ENCODE measurements at places on chromosomes 6 and 20. TPM values are rescaled to one million over a fixed set of nuclear protein-coding genes. Genes with fewer than 3 reads are reported as not detected.
A peak's percentile ranks its signal among the peaks of the same experiment; 100 is the strongest.

The EPB41L1 gene
- total RNA-seq = 9.7 TPM

The GMNN gene
- total RNA-seq = 8.7 TPM

The SIRPB1 gene
- total RNA-seq = not detected

The CTSZ gene
- total RNA-seq = 68.7 TPM

The TMEM14B gene
- 56.5 TPM for total RNA-seq

The TAAR9 gene
- not detected for total RNA-seq

The PI16 gene
- total RNA-seq = 5.2 TPM

DNA sequence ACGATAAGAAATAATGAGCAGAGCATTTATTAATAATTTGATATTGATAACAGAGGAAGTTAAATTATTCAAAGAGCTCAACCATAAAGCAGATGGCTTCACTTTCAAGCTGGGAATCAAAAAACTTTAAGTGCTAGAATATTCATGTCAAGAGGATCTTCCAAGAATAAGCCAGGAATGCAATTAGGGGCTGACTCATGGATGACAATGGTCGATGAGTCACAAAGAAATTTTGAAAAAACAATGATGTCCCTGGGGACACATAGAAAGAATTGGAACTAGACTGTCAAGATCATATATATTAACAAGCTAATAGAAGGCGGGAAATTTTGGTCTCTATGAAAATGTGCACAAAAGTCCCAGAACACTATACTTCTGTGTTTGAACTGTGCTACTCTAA lies 304.1 kb downstream of the LAMA2 start:
- DNase-seq = no peak

DNA sequence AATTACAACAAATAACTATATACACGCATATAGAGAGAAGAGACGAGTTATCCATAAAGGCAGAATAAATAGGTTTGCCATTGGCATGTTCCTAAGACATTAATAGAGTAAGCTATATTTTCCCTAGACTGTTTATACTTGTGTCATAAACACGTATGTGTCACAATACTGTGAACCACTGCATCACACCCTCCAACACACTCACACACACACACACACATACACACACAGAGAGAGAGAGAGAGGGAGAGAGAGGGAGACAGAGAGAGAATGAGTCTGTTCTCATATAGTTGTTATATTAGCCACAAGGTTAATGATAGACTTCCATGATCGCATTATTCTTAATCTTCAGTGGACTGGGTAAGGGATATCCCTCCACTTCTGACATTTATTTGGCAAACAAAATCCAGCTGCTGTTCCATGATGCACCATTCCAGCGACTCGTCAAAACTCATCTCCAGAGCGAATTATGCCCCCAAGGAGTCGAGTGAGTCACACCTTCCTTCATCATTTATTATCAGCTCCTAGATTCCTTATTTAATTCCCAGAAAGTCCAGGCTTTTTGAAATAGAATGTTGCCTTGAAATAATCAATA lies 82.8 kb upstream of the HIVEP1 start:
- no peak for DNase-seq

GRCh38 chr6:30163918-30164654 lies 740 bp downstream of the TRIM15 start:
- no peak for DNase-seq

GRCh38 chr6:166008441-166009369 lies 158.9 kb downstream of the TBXT start:
- peak; percentile 42 for DNase-seq

GRCh38 chr6:136989571-136990241 lies 55.1 kb downstream of the IL20RA start:
- DNase-seq = peak; percentile 46

GRCh38 chr6:149108038-149108748 lies 209.3 kb upstream of the TAB2 start:
- DNase-seq = no peak

DNA sequence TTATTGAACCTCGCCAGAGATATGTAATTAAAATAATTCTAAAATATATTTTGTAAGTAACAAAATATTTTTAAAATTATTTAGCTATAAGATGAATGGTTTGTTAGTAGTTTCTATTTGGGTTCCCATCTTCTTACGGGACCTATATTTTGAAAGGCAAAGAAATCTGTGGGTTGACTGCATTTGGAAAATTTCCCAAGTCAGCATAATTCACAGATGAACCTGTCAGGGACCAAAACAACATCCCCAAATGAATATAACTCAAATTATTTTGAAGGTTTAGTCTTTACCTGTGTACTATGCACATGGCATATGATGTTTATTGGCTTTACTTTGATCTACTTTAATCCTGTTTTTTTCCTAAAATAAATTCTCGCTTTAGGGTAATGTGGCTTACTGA lies 607.4 kb upstream of the JAG1 start:
- DNase-seq = no peak

- no peak for DNase-seq
These were observed 19.0 kb upstream of the STXBP5 start for GRCh38 chr6:147185216-147185615.

DNA sequence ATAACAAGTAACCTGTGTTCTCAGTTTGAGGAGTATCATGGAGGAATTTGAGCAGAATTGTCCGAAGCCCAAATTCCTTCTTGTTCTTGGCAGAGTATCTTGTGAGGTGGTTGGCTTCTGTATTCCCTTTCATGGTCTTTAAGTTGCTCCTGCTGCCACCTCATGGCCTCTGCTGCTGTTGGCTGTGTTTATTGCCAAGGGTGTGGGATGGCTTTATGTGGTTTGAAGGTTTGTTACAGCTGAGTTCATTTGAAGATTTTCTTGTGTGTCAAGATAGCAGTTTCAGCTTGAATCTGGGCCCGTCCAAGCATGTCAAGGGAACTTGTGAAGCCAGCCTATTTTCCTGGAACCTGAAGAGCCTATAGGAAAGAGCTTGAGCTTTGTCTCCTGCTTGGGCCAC lies 20.2 kb upstream of the TTK start:
- DNase-seq = no peak

DNA sequence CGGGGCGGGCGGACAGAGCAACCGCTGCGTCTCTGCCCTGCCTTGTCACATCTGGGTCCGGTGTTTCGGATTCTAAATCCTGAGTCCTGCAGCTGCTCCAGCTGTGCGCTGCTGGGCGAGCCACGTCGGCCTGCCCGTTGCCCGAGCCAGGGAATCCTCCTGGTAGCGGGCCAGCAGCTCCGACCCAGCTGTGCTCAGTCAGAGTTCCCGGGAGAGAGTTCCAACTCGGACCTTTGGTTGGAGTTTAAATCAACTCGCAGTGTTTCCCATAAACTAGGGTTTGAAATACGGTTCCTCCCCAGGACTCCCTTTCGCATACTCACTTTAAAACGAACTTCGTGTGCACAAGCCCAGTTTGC lies 315 bp upstream of the PDE10A start:
- DNase-seq = peak; percentile 30

DNA sequence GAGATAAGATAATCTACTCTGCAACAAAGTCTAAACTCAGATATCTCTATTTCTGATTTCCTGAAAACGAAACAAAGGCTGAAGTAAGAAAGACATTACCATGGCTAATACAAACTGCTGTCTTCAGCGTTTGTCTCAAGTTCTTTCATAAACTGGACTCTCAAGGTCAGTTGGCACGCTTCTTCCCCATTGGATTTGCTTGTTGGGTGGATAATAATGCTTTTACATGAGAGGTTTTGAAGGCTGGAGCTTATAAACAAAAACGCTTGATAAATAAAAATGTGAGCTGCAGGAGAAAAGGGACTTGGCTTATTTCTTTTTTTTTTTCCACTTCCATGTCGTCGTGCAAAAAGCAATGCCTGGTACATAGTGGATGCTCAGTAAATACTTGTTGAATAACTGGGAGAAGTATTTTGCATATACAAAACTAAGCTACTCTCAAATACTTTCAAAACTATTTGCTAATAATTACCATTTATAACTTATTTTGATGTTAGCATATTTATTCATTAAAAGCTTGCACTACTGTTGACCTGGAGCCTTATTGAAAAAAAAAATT lies 65.7 kb upstream of the EEF1A1 start:
- no peak for DNase-seq

- no peak for DNase-seq
These were observed 58.1 kb upstream of the PLEKHG1 start for GRCh38 chr6:150541576-150541975.

GRCh38 chr20:59043698-59044097 lies 1.1 kb upstream of the PRELID3B start:
- DNase-seq = no peak
